ENCODE measurements at places on chromosomes 5 and 9.
A peak's percentile ranks its signal among the peaks of the same experiment; 100 is the strongest.

DNA sequence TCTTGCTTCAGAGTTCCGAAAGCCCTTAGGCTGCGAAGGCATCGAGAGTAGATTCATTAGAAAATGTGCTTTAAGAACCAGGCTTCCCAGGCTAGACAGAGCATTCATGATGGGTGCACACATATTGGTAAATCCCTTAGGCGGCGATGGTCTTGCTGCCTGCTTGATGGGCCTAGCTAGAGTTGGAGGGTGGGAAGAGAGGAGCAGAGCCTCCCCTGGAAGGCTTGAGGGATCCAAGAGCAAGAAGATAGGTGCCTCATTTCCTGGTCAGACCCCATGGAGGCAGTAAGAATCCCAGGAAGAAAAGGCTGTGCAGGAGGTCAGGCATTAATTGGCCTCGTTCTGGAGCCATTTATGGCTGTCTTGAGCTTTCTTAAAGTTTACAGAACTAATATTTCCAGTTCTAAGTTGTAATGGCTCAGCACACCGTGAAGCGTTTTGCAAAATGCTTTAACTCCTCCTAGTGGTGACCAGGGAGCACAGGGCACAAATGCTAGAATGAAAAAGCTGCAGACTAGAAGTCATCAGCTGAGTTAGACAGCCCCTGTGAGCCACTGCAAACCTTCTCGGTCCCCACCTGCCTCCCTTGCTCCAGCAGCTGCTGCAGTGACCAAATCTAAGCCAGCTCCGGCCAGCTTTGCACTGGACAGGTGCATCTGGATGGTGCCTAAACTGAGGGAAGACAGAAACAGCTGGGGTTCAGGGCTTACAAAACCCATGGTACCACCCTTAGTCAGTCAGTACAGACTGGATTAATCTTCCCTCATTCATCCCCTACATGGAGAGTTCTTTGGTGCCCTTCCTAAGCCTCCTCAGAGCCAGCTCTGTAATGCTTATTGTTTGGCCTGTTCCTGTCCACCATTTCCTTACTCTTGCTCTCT, 14.7 kb downstream of the SLC45A2 start:
- H3K4me1 ChIP-seq = no peaks in the 10 kb centered on the region
- H3K4me3 ChIP-seq = no peak overlapping the region
- no peak for DNase-seq
- no peaks in the 10 kb centered on the region for H3K36me3 ChIP-seq

DNA sequence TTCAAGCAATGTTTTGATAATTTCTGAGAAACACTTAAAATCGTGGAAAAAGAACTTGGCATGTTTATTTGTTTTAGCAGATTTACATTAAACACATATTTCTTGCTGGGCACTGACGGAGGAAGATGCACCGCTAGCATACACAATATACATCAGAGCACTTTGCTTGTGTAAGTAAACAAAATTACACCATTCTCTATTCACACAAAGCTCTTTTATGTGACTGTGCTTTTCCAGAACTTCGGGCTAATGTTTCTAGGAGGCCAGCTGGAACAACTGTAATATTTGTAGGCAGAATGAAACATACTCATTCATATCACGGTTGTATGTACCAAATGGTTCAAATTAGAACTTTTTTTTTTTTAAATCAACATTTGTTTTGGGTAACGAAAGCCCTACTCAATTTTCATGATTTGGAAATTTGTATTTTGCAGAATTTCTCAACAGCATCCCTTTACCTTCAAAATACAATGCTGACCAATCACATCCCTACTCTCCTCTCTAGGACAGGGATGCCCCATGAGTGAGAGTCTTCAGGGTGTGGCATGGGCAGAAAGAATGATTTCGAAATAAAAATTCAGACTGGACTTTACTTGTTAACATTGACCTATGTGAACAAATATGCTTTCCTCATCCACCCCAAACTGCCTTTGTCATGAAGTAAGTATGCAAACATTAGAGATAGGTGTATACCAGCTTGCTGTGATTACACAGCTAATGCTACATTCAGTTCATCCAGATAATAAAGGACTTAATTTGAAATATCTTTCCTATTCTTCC, 425.1 kb downstream of the BNC2 start:
- no peaks in the 10 kb centered on the region for H3K36me3 ChIP-seq
- no peaks in the 10 kb centered on the region for H3K4me1 ChIP-seq
- no peaks in the 10 kb centered on the region for H3K27me3 ChIP-seq
- no peak for DNase-seq
- no peak overlapping the region for H3K4me3 ChIP-seq
- no peak overlapping the region for H3K27ac ChIP-seq

- H3K27ac ChIP-seq = no peak overlapping the region
- H3K4me3 ChIP-seq = no peak overlapping the region
- no peak for DNase-seq
- peaks cover 1% of the 10 kb centered on the region for H3K4me1 ChIP-seq
Measured at GRCh38 chr5:111735583-111736270, 21.3 kb downstream of the NREP start.

DNA sequence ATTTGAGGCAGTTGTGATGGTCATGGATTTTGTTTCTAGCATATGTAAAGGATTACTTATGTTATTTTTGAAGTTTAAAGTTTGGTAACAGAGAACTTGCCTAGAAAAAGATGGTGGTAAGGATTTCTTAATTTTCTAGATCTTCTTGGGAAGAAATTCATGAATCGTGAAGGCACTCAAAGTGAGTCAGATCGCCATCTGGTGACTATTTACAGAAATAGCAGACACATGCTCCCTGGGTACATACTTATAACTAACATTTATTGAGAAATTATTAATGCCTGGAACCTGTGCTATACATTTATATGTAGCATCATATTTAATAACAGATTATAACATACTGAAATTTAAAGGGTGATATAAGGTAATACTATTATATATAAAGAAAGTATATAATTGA, 299.7 kb downstream of the IZUMO3 start:
- H3K27ac ChIP-seq = no peak overlapping the region
- H3K27me3 ChIP-seq = no peaks in the 10 kb centered on the region
- no peaks in the 10 kb centered on the region for H3K4me1 ChIP-seq
- DNase-seq = no peak

- H3K27me3 ChIP-seq = no peaks in the 10 kb centered on the region
- H3K36me3 ChIP-seq = no peaks in the 10 kb centered on the region
- DNase-seq = no peak
- no peak overlapping the region for H3K27ac ChIP-seq
- peaks cover 19% of the 10 kb centered on the region for H3K4me1 ChIP-seq
- no peak overlapping the region for H3K4me3 ChIP-seq
Measured at GRCh38 chr5:40630126-40630525, 49.6 kb upstream of the PTGER4 start.

DNA sequence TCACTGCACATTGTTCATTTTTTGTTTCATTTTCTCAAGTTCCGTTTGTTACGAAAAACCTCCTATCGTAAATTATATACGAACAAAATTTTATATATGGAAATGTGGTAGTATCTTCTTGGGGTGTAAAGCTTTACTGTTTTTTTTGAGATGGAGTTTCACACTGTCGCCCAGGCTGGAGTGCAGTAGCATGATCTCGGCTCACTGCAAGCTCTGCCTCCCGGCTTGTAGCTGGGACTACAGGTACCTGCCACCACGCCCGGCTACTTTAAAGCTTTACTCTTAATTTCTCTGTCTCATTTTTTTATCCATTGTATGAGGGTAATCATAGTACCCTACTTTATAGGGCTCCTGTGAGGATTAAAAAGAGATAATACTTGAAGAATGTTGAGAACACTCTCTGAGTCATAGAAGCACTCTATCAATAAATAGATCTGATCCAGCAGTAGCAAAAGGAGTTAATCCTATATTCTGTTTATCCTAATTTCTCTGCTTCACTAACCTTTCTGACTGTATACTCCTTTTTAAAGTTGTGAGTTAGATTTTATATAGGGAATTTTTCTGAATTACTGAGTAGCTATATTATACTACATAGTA, 5.6 kb upstream of the LRRC70 start:
- H3K36me3 ChIP-seq = peaks cover 31% of the 10 kb centered on the region
- peak overlapping the region; percentile 68 for H3K27ac ChIP-seq
- no peaks in the 10 kb centered on the region for H3K27me3 ChIP-seq
- peaks cover 14% of the 10 kb centered on the region for H3K4me1 ChIP-seq
- no peak for DNase-seq

DNA sequence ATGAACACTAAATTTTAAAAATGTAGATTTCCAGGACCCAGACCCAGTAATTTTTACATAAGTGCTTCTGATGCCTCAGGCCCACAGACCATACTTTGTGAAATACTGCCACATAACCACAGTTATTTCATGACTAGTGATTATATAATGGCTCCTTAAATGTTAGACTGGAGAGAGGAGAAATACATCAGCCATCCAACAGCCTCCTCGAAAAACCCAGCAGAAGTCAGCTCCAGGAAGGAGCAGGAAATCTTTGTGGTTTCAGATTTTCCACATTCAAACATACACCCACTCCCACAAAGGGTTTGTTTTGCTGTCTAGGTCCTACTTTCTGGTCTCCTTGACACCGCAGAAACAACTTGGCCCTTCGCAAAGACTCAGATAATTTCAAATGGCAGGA, 455.2 kb downstream of the DTWD2 start:
- no peaks in the 10 kb centered on the region for H3K4me1 ChIP-seq
- no peak overlapping the region for H3K27ac ChIP-seq
- no peaks in the 10 kb centered on the region for H3K36me3 ChIP-seq
- no peak overlapping the region for H3K4me3 ChIP-seq

GRCh38 chr5:176371621-176372539, 6.6 kb downstream of the ARL10 start:
- DNase-seq = no peak
- H3K36me3 ChIP-seq = peaks cover 26% of the 10 kb centered on the region
- H3K27ac ChIP-seq = no peak overlapping the region

DNA sequence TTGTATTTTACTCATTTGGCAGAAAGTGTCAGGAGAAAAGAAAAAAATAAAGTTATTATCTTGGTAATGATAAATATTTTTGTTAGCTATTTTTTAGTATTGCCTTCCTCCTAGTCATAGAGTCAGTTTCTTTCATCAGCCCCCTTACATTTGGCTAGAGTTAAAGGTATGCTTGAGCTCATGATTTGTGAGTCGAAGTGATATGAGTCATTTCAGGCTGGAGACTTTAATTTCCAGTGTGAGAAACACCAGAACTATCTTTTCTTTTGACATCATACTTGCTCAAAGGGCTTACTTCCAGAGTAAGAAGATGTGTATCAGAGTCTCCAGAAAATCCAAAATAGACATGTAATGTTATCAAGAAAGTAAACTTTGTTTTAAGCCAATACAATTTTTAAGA, 746.7 kb upstream of the TYRP1 start:
- H3K4me1 ChIP-seq = no peaks in the 10 kb centered on the region
- no peaks in the 10 kb centered on the region for H3K27me3 ChIP-seq
- H3K36me3 ChIP-seq = no peaks in the 10 kb centered on the region
- H3K27ac ChIP-seq = no peak overlapping the region
- no peak for DNase-seq
- no peak overlapping the region for H3K4me3 ChIP-seq

- H3K4me3 ChIP-seq = no peak overlapping the region
- H3K4me1 ChIP-seq = no peaks in the 10 kb centered on the region
- DNase-seq = no peak
- H3K27ac ChIP-seq = no peak overlapping the region
Measured at GRCh38 chr9:81902626-81903025, 25.6 kb upstream of the SPATA31D4 start.

- DNase-seq = no peak
- H3K27me3 ChIP-seq = no peaks in the 10 kb centered on the region
- H3K27ac ChIP-seq = no peak overlapping the region
- H3K4me3 ChIP-seq = no peak overlapping the region
- H3K4me1 ChIP-seq = peaks cover 8% of the 10 kb centered on the region
Measured at GRCh38 chr5:59173578-59173977, 590.7 kb downstream of the RAB3C start.

DNA sequence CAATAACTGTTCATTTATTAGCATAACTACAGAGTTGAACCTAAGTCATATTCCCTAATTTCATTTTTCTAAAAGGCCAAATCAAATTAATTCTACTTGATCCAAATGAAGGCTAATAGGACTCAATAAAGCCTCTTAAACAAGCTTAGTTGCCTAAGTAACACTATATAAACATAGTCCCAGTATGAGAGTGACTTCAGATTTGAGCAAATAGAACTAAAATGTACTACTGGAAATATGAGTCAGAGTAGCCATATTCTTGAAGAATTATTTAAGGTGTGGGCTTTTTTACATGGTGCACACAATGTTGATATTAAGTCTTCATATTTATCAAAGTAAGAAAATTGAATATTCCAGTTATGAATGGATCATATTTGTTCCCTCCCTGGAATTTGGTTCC, 872.3 kb downstream of the MAT2B start:
- H3K27me3 ChIP-seq = no peaks in the 10 kb centered on the region
- DNase-seq = no peak

DNA sequence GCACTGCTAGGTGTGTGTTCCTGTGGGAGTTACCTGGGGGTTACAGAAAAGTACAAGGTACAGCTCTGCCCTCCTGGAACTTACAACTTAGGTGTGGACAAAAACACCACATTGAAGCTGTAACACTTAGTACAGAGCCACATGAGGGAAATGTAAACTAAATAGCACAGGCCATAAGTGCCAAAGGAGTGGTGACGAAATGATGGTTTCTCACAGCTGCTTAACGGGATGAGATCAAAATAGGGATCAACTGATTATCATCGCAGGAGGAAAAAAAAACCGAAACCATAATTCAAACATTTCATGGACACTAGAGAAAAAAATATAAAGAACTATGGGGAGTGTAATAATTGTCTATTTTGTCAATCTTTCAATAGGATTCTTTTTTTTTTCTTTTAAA, 5.9 kb downstream of the LIX1 start:
- peaks cover 16% of the 10 kb centered on the region for H3K4me1 ChIP-seq
- DNase-seq = no peak
- H3K36me3 ChIP-seq = no peaks in the 10 kb centered on the region
- H3K27ac ChIP-seq = no peak overlapping the region

- no peaks in the 10 kb centered on the region for H3K27me3 ChIP-seq
- no peak overlapping the region for H3K27ac ChIP-seq
- H3K36me3 ChIP-seq = no peaks in the 10 kb centered on the region
- DNase-seq = no peak
- no peak overlapping the region for H3K4me3 ChIP-seq
Measured at GRCh38 chr5:84791138-84791537, 406.5 kb upstream of the EDIL3 start.

- no peaks in the 10 kb centered on the region for H3K36me3 ChIP-seq
- no peaks in the 10 kb centered on the region for H3K4me1 ChIP-seq
- H3K27me3 ChIP-seq = no peaks in the 10 kb centered on the region
- DNase-seq = no peak
- H3K4me3 ChIP-seq = no peak overlapping the region
- no peak overlapping the region for H3K27ac ChIP-seq
Measured at GRCh38 chr5:106399391-106399790, 1271.3 kb downstream of the EFNA5 start.

GRCh38 chr9:134136118-134136995, 475 bp downstream of the WDR5 start:
- H3K36me3 ChIP-seq = peaks cover 21% of the 10 kb centered on the region
- H3K27ac ChIP-seq = peak overlapping the region; percentile 94
- H3K4me1 ChIP-seq = peaks cover 52% of the 10 kb centered on the region
- no peaks in the 10 kb centered on the region for H3K27me3 ChIP-seq
- H3K4me3 ChIP-seq = peak overlapping the region; percentile 93

DNA sequence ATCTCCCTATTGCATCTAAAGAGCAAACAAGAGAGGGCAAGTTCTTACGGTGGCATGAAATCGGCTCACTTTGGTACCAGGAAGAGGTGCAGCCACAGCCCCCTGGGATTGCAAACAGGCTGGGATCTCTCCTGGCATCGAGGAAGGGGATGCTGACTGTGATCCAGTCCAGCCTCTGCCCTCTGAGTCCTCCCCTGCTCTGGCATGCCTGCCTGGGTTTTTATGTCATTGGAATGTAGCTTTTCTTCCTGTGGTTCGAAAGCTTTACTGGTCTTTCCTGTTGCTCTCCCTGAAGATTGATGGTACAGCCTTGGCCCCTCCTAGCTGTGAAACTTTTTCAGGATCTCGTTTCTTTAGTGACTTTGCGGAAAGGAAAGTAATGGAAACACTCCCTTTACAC, 6.6 kb downstream of the SLC46A2 start:
- no peak overlapping the region for H3K27ac ChIP-seq
- H3K4me1 ChIP-seq = no peaks in the 10 kb centered on the region
- DNase-seq = no peak
- H3K27me3 ChIP-seq = no peaks in the 10 kb centered on the region

Data from stimulated activated naive B cell treated with anti-CD40 and anti-IgM and Interleukin-4, amounts not matched to agents 10 μg/mL and 1 μg/mL and 100 μg/mL, for 72 hours (primary cell).